ENCODE measurements at places on chromosomes 3 and 15.

GRCh38 chr3:186492385-186492984, 51.7 kb downstream of the CRYGS start:
- DNase-seq, result no peak

- no peak for DNase-seq
Observed at GRCh38 chr3:137081711-137082110, 123.9 kb downstream of the IL20RB start.

DNA sequence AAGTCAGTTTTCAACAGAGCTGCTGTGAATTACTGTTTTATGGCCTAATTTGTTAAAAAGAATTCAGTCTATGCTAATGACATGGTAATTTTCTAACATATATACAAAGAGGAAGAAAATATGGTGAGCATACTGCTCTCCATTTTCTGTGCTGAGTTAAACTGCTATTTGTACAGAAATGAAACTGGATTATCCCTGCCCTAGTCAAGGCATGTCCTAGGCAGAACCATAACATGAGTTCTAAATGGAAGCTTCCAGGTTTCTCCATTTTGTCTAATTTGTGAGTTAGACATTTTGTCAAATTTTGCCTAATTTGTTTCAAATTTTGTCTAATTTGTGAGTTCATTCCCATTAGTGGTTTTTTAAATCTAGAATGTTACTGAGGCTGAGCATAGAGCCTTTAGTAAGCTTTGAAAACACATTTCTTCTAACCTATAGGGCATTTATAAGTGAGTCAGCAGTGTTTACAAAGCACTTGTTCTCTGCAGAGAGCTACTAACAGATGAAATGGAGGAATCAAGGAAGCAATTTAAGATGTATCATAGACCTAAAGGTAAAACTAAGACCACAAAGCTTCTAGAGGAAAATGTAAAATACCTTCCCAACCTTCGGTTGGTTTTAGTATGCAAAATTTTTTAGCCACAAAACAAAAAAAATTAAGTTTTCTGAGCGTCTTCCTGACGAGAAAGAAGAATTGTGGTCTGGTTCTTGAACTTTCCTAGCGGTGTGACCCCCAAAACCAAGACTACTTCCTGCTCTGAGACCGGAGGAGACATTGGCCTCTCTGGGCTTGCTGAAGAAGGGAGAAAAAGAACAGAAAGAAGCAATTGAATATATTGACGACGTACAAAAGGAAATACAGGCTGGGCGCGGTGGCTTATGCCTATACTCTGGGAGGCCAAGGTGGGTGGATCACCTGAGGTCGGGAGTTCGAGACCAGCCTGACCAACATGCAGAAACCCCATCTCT, 9.8 kb downstream of the P2RY14 start:
- DNase-seq, result no peak

DNA sequence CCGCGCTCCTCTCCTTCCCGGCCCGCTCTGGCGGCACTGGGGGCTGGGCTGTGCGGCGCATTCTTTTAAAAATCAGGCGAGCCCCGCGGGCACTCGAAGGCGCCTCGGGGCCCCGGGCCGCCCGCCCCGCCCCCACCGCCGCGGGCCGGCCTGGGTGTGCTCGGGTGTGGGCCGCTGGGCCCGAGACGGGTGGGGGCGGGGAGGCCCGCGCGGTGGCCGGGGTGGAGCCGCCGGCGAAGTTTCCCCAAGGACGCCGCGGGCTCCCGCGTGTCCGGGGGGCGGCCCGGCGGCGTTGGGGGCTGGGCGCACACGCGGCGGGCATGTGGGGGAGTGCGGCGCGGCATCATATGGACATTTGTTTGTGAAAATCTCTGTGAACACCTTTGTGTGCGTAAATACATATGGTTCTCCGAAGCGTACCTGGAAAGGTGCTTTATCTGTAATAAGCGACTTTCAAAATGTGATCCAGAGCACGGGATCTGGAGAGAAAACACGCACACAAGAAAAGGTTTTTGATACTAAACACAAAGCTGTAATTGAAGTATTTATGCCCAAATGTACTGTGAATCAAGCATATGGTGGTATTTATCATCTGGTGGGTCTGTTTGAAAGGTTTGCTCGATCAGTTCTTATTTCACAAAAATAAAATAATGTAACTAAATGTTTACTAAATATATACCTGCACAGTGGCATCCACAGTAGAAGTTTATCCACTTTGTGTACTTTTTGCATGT, 612 bp upstream of the TBL1XR1 start:
- DNase-seq, result no peak

DNA sequence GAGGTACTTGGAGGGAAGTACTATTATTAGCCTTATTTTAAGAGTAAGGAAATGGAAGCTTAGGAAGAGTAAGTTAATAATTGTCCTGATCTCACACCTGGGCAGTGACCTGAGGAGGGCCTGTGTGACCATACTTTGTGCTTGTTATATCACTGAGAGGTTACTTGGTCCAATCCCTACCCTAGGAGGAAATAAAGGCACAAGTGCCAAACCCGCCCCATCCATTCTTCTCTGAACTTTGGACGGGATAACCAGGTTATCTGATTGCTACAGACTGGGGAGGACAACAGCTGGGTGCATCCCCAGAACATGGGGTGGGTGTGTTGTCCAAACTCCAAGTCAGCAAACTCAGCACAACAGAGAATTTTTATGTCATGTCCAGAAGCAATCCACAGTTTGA, 77.7 kb upstream of the NR2E3 start:
- DNase-seq, result no peak

- DNase-seq, result no peak
Observed at GRCh38 chr3:72263223-72263990, 478.5 kb upstream of the PROK2 start.

- DNase-seq, result no peak
Observed at GRCh38 chr15:89554247-89554646, 21.0 kb upstream of the TICRR start.

- DNase-seq, result no peak
Observed at GRCh38 chr3:71587958-71588357, 4.4 kb upstream of the FOXP1 start.

Measured in AG04450 (cell line).